ENCODE measurements at places on chromosomes 3 and 15. TPM values are rescaled to one million over a fixed set of nuclear protein-coding genes. Genes with fewer than 3 reads are reported as not detected.

GRCh38 chr3:181974198-181974597 is 262.5 kb downstream of the SOX2 start:
- no peak for DNase-seq

The CAMKV gene
- total RNA-seq, result not detected

GRCh38 chr3:157832588-157832987 is 273.6 kb downstream of the SHOX2 start:
- DNase-seq, result no peak

The EXD1 gene
- not detected for total RNA-seq

DNA sequence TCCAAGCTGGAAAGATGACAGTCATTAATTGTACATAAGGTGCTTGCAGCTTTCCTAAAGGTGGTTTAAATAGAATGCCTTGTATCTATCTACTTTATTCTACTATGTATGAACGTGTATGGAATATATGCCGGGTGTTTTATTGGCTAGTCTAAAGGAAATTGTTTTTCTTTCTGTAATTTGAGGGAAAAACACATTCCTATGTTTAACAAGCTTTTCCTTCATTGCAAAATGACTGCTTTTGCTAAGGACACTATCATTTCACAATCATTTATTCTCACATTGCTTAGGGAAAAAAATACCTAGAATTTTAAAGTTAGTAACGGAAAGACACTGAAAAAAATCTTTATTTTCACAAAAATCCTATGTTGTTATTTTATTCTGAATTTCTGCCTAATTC is 141.7 kb downstream of the WDR76 start:
- no peak for DNase-seq

The CATSPER2 gene
- total RNA-seq, result 0.82 TPM

DNA sequence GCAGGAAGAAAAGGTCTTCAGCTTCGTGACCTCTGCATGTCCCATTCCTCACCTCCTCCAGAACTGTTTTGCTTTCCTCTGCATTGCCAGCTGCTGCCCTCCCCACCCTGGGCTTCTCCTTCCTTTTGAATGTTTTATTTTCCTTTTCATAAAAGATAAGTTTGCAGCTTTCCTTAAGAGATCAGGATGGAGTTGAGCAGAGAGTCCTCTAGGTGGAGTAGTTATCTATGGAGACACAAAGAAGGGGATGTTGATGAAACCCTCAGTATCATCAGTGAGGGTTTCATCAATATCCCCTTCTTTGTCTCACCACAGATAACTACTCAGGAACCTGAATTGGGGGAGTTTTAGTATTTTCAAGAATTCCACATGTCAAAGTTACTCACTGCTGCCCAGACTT is 19.0 kb upstream of the SLC25A36 start:
- no peak for DNase-seq

The BNC1 gene
- 1.2 TPM for total RNA-seq

The ACP3 gene
- total RNA-seq, result 1.1 TPM

DNA sequence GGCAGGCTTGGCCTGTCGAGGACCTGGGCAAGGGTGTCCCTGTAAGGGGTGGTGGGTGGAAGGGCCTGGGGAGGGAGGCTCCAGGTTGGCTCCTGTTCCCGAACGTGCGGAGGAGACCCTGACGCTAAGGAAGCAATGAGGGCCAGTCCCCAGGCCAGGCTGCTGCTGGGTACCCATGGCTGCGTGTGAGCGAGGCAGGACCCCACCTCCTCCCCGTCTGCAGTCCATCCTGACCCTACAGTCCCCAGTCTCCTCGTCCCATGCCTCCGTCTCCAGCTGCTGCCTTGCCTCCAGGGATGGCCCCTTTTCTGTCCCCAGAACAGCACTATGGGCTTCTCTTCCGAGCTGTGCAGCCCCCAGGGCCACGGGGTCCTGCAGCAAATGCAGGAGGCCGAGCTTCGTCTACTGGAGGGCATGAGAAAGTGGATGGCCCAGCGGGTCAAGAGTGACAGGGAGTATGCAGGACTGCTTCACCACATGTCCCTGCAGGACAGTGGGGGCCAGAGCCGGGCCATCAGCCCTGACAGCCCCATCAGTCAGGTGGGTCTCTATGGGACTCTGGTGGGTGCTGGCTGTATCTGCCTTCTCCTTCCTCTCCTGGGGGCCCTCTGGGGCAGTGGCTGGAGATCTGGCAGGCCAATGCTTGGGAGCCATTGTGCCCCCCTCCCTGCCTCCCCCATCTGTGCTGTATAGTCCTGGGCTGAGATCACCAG is 571 bp downstream of the FES start:
- DNase-seq, result no peak

The MOBP gene
- total RNA-seq, result not detected

The VEPH1 gene
- 0.25 TPM for total RNA-seq

DNA sequence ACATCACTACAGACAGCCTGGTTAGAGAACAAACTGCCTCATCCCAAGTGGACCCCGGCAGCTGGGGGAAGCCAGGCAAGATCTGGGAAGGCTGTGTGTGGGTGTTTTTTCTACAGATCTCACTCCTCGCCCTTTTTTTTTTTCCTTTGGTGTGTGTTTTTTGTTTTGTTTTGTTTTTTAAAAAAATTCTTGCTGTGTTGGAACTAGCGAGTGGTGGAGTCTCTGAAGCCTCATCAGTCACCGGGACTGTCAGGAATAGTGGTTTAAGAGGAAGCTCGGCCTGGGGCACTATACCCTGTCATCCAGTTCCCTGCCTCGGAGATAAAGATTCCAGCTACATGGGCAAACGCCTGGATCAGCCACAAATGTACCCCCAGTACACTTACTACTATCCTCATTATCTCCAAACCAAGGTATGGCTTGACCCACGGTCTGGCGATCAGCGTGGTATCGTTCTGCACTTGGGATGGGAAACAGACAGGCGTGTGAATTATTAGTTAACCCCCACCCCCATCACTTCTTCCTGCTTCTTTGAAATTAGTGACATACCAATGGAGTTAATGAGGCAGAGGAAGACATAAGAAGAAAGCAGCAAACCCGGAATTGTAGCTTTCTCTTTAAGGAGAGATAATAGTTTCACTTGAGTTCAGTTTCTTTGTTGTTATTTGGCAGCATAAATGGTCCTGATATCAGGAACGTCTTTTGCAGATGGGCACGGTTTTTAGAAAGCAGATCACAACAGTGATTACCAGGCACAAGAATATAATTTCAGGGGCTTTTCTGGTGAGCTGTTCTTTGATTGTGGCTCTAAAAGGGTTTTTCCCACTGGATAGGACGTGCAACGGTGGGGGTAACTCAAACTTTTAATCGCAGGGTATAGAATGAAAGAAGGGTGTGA is 722 bp downstream of the RBMS3 start:
- peak; percentile 38 for DNase-seq

Data from left ventricle myocardium superior (tissue), 1 donor.